ENCODE measurements at places on chromosomes 11 and 22.

DNA sequence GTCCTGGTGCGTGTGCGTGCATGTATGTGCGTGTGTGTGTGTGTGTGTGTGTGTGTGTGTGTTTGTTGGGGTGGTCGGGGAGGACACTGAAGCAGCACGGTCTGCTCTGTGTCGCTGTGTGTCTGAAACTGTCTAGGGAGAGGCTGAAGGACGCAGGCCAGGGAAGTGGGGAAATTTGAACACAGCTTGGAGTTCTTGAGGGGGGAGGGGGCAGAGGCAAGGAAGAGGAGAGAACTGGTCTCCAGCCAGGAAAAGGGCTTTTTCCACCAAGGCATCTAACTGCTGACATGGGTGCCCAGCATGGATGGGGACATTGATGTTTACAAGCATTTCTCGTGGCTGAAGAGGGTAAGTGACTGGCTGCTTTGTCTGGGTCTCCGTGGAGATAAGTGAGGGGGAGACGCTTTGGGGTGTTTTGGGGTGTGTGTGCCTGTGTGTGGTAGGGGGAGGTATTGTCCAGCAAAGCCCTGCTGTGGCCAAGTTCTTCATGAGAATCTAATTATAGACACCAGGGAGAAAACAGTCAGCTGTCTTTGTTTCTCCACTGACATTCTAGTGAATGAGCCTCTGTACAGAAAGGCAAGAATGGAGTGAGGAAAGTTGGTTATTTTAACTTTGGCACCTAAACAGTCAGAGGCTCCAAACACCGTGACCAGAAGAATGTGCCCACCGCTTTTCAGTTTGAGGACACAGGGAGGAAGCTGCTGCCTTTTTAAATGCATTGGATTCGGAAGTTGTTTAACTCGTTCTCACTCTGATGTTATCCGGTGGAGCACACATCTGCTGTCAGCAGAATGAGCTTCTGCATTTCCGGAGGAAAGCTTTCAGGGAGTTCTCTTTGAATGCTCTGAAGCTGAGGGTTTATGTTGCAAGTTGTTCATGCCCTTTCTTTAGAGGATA, 63.7 kb downstream of the PPFIBP2 start:
- peak; percentile 85 for DNase-seq

DNA sequence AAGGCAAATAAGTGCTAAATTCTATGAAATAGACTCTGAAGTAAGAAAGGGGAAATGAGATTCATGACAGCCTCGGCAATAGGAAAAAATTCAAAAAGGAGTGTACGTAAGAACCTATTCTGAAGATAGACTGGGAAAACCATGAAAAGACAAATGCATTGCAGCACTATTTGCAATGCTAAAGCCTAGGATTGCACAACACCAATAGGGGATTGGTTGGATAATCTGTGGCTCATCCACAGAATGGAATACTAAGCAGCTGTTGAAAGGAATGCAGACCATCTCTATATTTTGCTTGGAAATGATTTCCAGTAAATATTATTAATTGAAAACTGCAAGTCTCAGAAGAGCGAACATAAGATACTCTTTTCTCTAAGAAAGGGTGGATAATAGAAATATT, 91.7 kb upstream of the CLMP start:
- no peak for DNase-seq

- no peak for DNase-seq
Measured at GRCh38 chr22:23840026-23840425, 1.2 kb upstream of the DERL3 start.

GRCh38 chr22:20646415-20646814, 127.5 kb upstream of the SERPIND1 start:
- DNase-seq, result no peak

GRCh38 chr22:32353292-32353691, 4.4 kb upstream of the RFPL3 start:
- no peak for DNase-seq

DNA sequence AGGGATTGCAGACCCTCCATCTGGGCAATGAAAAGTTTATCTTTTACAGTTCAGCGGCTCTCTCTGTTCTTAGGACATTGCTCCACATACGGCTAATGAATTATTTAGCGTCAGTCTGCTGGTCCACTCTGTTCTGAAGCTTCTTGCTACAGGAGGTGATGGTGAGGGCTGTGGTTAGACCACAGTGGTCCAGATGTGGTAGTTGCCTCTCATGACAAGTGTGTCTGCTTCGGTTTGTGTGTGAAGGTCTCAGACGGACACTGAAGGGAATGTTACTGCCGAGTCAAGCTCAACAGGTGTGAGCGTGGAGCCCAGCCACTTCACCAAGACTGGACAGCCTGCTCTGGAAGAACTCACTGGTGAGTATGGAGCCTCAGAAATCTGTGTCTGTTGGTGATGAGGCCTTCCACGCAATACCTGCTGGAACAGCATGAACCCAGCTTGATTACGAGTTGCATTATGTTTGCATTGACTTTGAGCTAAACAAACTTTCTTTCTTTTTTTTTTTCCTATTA, 220.8 kb downstream of the DBX1 start:
- no peak for DNase-seq

DNA sequence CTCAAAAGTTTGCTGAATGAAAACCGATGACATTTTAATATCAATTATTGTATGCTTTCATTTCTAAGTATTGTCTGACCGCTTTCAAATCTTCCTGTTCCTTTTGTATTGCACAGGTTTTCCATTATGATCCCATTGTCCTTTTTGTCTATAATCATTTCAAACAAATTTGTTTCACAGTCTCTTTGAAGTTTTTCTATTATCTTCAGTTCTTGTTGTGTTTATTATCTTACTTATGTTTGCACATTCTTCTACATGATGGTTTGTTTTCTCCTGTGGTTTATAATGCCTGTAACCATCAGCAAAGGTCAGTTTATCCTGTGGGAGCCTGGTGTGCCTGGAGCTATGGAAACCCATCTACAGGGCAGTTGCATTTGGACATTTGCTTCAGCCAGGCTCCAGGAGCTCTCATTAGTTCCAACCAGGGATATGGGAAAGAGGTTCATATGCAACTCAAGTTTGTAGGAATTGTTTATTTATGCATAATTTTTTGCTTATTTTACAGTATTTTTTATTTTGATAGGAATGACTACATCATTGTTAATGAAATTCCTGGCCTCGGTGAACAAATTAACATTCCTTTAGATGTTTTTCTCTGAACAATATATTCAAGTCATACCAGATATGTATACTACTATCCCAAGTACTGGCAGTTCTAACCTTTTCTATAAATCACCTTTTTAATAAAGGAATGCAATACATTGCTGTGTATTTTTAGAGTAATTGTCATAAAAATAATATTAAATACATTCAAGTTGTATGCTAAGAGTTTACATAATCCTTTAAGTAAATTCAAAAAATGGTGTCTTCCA, 179.2 kb downstream of the SBF2 start:
- no peak for DNase-seq

GRCh38 chr11:67316882-67317204, 13.5 kb downstream of the SSH3 start:
- DNase-seq, result no peak

DNA sequence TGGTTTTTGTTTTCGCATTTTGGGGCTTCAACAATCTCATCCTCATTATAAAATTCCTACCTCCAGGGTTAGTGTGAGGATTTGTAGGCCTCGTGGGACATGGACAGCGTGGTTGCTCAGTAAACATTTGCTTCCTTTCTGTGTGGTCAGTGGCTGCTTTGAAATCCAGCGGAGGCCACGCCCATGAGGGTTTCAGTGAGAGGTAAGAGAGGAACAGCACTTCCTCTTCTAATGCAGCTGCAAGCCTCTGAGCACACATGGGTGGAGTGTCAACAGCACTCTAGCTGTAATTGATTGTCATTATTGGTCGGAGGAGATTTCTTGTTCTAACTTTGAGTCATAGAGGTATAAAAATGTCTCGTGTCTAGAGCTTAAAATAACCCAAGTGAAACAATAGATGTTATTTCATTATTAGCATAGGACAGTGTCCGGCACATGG, 6.0 kb upstream of the ARHGAP42 start:
- no peak for DNase-seq
